Caco-2 (cell line): ENCODE measurements at places on chromosomes 7 and 10.
A peak's percentile ranks its signal among the peaks of the same experiment; 100 is the strongest.

- DNase-seq = no peak
These were observed 156.5 kb upstream of the ITGB1 start for GRCh38 chr10:33114451-33114952.

DNA sequence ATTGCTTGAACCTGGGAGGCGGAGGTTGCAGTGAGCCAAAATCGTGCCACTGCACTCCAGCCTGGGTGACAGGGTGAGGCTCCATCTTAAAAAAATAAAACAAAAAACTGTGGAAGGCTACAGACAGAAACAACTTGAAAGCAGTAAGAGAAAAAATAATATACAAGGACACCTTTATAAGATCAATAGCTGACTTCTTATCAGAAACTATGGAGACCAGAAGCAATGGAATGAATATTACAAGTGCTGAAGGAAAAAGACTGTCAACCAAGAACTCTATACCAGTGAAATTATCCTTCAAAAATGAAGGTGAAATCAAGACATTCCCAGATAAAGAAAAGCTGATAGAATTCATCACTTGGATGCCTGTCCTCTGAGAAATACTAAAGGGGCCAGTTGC lies 49.0 kb downstream of the RBAK start:
- DNase-seq = no peak

GRCh38 chr10:22333167-22333974 lies 11.9 kb upstream of the SPAG6 start:
- no peak for DNase-seq

GRCh38 chr10:122508021-122508420 lies 46.7 kb downstream of the HTRA1 start:
- DNase-seq = no peak

DNA sequence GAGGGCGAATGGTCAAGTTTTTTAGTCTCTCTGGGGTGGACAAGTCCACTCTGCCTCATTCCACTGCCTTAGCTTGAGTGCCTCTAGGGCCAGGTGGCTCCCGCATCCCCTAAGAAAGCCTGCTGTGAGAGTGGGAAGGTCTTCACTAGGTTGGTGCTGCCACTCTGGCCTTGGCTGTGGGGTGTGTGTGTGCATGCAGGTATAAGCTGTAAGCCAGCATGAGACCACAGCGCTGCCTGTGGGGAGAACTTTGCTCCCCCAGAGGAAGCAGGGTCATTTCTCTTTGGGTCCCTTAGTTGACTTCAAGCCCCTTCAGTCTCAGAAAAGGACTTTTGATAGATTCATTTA lies 25.5 kb upstream of the PCBD1 start:
- DNase-seq = no peak

DNA sequence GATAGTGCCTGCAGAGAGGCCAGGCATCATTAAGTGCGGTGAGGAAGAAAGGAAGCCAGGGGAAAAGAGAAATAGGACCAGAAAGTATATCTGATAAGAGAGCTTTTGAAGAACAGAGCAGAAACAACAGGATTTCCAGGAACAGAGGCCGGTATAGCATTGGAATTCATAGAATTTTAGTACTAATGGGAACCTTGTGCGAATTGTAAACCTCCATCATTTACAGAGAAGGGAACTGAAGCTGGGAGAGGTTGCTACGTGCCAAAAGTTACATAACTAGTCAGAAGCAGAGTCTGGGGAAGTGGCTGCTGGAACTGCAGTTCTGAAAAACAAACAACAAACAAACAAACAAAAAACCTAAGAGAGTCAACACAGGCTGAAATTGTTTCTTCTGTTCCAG lies 5.4 kb upstream of the ZMYND11 start:
- DNase-seq = peak; percentile 34

- DNase-seq = no peak
These were observed 252.7 kb downstream of the KIF20B start for GRCh38 chr10:89954061-89954460.

DNA sequence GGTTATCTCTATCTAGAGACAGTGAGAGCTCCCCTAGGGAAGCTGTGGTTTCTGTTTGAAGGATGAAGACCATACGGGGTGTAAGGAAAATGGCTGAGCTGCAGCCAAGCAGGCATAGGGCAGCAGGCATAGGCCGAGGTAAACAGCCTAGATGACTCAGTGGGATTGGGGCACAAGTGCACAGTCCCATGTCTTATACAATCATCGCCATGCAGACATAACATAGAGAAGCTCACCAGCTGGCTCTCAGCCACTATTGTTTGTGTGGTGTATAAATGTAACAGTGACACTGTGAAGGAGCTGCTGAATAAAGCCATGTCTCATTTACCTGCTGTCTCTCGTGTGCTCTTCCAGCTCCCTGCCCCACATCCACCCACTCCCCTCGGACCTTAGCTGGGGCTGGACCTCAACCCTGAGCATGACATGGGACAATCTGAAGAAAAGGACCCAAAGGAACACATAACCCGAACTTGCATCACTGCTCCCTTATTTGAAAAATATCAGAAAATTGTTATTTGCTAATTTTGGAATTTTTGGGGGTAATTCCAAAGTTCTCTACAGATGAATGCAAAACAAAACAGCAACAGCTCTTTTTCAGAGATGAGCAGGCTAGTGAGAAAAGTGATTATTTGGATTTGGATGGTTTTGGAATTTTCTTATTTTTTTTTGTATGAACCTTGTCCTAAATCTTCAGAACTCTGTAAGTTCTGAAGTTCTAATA lies 582.7 kb downstream of the REEP3 start:
- no peak for DNase-seq

DNA sequence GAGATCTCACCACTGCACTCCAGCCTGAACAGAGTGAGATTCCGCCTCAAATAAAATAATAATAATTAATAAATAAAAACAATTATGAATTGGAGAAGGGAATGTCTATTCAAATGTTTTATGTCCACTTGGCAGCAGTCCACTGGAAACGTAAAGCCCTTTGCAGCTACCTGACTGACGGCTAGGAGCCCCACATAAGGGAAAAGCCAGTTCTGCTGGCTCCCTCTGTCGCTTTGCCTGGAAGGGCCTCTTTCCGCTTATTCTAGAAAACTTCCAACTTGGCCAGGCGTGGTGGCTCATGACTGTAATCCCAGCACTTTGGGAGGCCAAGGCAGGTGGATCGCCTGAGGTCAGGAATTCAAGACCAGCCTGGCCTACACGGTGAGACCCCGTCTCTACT lies 6.1 kb upstream of the TNS3 start:
- no peak for DNase-seq

DNA sequence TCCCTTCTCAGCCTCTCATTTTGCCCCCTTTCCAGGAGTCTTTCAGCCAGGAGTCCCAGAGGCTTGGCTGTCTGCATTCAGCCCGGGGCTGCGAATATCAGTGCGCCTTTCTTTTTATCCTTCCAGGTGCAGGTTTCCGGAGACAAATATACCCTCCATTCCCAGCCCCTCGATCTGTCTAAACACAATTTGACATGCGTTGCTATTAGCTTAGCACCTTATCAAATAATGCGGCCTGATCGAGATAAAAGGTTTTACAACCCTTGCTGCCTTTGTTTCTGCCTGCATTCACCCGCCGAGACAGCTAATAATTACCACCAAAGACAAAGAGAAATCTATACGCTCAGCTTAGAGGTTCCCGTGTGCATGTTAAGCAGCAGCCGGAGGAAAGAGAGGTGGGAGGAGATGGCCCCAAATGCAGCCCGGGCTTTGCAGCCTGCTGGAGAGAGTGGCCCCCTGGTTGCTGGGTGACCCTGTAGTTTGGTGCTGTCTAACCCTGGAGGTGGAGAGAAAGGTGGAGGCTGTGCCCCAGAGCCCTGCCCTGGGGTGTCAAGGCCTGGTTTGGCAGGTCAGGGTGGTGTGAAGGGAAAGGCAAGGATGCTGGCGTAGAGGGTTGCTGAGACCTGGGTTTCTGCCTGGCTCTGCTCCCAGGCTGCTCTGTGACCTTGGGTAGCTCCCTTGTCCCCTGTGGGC lies 185.3 kb downstream of the RPS24 start:
- no peak for DNase-seq

DNA sequence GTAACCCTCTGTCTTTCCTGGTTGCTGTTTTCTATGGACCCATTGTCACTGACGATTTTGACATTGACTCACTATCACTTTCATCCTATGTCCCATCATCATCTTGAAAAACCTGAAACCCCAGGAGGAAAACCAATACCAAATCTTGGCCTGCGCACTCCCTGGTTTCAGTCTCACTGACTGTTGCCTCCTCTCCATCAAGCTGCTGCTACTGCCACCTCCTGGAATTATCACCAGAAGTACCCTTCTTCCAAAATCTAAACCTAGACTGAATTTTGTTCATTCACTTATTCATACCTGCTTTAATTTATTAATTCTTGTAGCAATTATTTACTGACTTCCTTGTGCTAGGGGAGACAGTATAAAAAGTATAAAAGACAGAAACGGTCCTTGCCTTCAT lies 44.5 kb upstream of the ACBD5 start:
- DNase-seq = peak; percentile 48

DNA sequence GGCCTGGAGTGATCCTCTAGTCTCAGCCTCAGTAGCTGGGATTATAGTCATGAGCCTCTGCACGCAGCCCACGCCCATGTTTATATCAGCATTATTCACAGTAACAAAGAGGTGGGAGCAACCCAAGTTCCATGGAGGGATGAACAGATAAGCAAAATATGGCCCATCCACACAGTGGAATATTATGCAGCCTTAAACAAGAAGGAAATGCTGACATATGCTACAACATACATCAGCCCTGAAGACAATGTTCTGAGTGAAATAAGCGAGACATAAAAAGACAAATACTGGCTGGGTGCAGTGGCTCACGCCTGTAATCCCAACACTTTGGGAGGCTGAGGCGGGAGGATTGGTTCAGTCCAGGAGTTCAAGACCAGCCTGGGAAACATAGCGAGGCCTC lies 21.5 kb upstream of the PFKFB3 start:
- no peak for DNase-seq
